ENCODE measurements at places on chromosomes 7 and 10. TPM values are rescaled to one million over a fixed set of nuclear protein-coding genes. Genes with fewer than 3 reads are reported as not detected.

DNA sequence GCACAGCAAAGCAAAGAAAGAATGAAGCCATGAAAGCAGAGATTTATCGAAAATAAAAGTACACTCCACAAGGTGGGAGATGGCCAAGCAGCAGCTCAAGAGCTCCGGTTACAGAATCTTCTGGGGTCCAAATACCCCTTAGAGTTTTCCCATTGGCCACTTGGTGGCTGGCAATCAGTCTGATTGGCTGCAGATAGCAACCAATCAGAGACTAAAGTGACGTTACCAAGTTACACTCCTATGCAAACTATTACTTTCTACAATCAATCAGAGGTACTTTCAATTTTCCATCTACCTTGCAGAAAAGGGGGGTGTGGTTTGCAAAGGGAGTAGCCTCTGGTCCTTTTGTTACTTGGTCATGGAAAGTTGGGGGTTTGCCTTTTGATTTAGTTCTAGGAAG, 58.0 kb upstream of the AUTS2 start:
- no peaks in the 10 kb centered on the region for H3K36me3 ChIP-seq
- H3K4me3 ChIP-seq, result no peak overlapping the region
- no peak overlapping the region for H3K27ac ChIP-seq
- no peaks in the 10 kb centered on the region for H3K27me3 ChIP-seq

Gene ENTPD1
- polyA plus RNA-seq, result 0.07 TPM

DNA sequence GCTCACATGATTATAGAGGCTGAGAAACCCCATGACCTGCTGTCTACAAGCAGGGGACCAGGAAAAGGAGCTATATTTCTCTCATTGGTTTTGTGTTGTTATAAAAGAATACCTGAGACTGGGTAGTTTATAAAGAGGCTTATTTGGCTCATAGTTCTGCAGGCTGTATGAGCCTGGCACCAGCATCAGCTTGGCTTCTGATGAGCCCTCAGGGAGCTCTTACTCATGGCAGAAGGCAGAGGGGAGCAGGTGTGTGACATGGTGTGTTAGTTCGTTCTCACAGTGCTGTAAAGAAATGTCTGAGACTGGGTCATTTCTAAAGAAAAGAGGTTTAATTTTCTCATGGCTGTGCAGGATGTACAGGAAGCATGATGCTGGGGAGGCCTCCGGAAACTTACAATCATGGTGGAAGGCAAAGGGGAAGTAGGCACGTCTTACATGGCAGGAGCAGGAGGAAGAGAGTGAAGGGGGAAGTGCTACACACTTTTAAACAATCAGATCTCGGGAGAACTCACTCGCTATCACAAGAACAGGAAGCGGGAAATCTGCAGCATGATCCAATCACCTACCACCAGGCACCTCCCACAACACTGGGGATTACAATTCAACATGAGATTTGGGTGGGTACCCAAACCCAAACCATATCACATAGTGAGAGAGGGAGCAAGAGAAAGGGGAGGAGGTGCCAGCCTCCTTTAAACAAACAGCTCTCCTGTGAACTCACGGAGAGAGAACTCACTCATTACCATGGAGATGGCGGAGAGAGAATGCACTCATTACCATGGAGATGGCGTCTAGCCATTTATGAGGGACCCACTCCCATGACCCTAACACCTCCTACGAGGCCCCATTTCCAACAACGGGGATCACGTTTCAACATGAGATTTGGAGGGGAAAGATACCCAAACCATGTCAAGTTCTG, 133.4 kb downstream of the JCAD start:
- H3K27ac ChIP-seq, result no peak overlapping the region
- no peaks in the 10 kb centered on the region for H3K27me3 ChIP-seq
- no peaks in the 10 kb centered on the region for H3K4me1 ChIP-seq
- DNase-seq, result no peak
- H3K36me3 ChIP-seq, result no peaks in the 10 kb centered on the region

- no peaks in the 10 kb centered on the region for H3K27me3 ChIP-seq
- H3K36me3 ChIP-seq, result no peaks in the 10 kb centered on the region
- DNase-seq, result no peak
- H3K4me3 ChIP-seq, result no peak overlapping the region
- H3K4me1 ChIP-seq, result peaks cover 15% of the 10 kb centered on the region
Observed at GRCh38 chr10:99595770-99596465, 24.3 kb downstream of the SLC25A28 start.

Data from HepG2 (cell line).